Dermis microvascular lymphatic vessel endothelial cell (primary cell): ENCODE measurements at places on chromosomes 12 and 14.

DNA sequence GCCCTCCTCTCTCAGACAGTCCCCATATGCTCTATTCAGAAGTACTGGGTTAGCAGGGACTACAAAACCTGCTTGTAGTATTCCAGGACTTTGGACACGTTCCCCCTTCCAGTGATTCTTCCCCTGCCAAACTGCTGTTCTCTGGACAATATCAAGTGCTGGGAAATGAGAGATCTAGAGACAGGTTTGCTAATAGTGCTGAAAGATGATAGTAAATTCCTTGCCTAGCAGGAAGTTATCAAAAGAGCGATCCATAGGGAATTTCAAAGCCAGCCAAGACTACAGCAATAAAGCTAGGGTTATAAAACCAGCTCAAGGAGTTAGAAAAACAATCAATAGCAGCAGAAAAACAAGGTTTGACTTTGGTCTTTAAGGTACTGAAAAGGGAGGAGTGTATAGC is 15.2 kb downstream of the SLC7A8 start:
- no peak for DNase-seq

- DNase-seq, result no peak
Observed at GRCh38 chr12:78343657-78344056, 513.0 kb downstream of the NAV3 start.

- DNase-seq, result no peak
Observed at GRCh38 chr12:91111366-91112325, at the start of gene LUM. Gene LUM (minus strand): TSS chr12:91111494. CDS start chr12:91108979, 2,515 bp downstream.

DNA sequence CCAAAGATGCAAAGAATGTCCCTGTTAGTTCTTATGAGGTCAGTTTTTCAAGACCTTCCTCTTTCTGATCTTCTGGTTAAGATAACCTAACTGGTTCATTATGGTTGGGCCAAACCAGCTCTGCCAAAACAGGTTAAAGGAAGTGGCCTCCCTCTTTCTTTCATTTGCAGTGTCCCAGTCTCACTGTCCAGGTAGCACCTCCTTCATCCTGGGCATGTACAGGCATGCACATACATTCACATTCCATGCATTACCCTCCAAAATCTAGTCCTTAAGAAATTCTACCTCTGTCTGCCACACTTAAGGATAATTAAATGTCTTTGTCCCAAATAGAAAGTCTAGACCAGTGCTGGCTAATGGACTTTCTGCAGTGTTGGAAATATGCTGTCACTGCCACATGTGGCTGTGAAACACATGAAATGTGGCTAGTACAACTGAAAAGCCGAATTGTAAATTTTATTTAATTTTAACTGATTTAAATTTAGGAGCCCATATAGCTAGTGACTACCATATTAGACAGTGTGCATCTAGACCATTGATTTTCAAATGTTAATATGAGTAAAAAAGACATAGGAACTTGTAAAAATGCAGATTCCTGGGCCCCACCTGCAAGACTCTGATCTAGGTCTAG is 169.3 kb downstream of the PCNX1 start:
- DNase-seq, result no peak
